ENCODE measurements at places on chromosomes 16 and 17.

GRCh38 chr17:38911081-38911730, 14.2 kb upstream of the LASP1NB start:
- no peak for DNase-seq

- no peak for DNase-seq
These were observed 63.9 kb upstream of the SMIM36 start for GRCh38 chr17:55575058-55575636.

DNA sequence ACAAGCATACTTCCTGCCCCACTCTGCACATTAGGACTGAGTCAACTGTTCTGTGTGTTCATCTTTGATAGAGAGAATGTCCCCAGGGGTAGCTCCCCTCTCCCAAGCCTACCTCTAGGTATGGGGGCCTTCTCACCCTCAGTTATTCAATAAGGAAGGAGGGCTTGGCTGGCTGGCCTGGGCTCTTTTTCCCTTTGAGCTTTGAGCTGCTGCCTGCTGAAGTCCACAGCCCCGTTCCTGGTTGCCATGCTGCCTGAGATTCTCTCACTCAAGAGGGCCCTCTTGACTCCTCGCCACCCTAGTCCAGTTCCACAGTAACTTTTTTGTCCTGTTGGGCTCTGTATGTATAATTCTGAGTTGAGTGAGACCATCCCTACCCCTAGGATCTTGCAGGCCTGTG, 5.1 kb downstream of the B3GNT9 start:
- DNase-seq = no peak

DNA sequence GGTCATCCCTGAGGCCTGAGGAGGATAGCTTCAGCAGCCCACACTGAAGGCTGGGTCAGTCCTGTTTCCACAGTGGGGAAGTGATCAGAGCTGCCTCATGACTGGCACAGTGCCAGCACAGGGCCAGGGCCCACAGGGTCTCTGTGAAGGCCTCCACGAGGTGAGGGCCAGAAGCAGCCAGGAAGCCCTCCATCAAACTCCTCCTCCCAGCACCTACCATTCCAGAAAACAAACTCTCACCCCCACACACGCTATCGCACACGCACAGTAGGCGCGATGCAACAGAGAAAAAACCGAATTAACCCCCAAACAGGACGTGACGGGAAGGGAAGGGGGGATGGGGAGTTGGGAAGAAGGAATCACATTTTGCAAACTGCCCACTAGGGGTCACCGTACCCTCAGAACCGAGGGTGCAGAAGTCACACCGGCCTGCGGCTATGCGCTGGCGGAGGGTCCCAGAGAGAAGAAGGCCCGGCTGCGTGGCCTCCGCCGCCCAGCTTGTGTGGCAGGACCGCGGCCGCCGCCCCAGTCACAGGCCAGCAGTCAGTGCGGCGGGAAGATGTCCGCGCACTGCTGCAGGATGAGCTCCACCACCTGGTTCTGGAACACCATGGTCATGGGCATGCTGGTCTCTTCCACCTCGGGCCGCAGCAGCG, 37.6 kb downstream of the ARHGAP27 start:
- peak; percentile 44 for DNase-seq

- no peak for DNase-seq
These were observed 84.9 kb downstream of the NPIPB11 start for GRCh38 chr16:29321585-29321984.

- DNase-seq = no peak
These were observed 936.1 kb upstream of the SOX9 start for GRCh38 chr17:71184716-71185115.

- no peak for DNase-seq
These were observed 183.3 kb downstream of the MSI2 start for GRCh38 chr17:57439651-57440050.

DNA sequence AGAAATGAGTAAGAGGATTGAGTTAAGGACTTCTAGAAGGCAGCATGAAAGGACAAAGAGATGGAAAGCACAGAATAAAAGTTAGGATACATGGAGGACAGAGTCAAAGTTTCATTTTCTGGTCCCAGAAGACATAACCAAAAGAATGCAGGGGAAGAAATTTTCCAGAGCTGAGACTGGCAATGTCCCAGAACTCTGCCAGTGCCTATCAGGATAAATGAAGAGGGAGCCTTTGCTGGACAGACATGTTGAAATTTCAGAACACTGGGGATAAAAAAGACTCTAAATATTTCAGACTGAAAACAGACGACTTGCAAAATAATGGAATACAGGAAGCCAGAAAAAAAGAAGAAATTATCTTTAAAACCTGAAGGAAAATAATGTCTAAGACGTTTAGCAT, 55.7 kb downstream of the NT5M start:
- DNase-seq = no peak

GRCh38 chr16:1938316-1938715, 4.7 kb downstream of the MSRB1 start:
- no peak for DNase-seq

- DNase-seq = no peak
These were observed 83.6 kb downstream of the ABR start for GRCh38 chr17:1096215-1096614.

- no peak for DNase-seq
These were observed 139.6 kb downstream of the CDK5R1 start for GRCh38 chr17:32626379-32626791.

DNA sequence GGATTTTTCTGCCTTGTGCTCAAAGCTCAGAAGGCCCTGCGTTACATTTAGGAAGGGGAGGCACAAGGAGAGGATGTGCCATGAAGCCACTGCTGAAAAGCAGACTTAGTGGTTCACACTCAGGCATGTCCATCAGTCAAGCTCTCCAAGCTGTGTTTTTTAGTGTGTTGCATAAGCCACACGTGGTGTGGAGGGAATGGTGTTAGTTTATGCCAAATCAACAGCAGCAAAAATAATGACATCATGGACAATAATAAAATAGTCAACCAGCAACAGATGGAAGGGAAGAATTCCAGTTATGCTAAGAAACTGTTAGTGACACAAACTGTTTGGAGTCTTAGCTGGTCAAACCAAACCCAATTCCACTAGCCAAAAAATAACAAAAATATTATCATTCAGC, 438.3 kb downstream of the NPIPA7 start:
- no peak for DNase-seq
